Cerebellar nuclear complex (tissue), 1 donor: ENCODE measurements at places on chromosomes 12 and 14.

DNA sequence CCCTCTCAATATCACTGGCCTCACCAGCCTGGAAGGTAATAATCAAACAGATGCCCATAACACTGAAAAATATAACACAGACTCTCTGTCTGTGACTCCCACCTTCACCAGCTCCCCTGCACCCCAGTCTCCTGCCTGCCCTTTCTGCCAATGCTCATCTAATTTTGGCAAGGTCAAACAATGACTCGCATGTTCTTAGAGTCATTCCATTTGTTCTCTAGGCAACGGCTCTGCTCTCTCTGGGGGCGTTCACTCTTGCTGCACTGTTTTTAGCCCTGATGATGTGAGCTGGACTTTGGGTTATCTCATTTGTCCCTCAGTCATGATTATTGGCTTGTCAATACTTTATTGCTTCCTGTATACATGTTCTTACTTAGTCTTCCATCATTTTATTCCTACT lies 691.8 kb downstream of the FLRT2 start:
- DNase-seq, result no peak

DNA sequence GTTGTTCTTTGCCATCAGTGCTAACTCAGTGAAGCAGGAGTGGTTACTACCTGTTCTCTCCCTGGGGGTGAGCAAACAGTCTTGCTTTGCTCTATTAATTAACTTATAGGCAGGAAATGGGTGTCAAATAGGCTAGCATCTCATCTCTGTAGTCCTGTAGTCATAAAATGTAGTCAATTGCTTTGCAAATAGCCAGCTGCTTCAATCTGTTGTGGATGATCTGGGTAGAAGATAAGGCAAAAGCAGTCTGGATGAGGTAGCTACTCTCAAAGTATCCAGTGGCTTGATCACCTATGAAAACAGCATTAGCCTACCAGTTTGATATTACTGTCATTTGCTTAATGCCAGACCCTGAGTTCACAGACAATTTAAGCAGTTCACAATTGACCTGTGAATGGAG lies 369.0 kb upstream of the TMTC1 start:
- no peak for DNase-seq

DNA sequence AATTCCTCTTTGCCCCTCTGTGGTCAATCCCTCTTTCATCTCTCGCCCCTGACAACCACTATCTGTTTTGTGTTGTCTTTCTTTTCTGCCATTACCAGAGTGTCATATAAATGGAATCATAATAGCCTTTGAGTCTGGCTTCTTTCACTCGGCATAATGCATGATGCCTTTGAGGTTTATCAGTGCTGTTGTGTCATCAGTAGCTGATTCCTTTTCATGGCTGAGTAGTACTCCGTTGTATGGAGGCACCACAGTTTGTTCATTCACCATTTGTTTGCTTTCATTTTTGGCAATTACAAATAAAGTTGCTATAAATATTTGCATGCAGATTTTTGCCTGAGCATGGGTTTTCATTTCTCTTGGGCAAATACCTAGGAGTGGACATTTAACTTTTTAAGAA lies 47.2 kb downstream of the WSCD2 start:
- DNase-seq, result no peak

- DNase-seq, result no peak
Measured at GRCh38 chr12:23060161-23060560, 435.2 kb downstream of the ETNK1 start.

GRCh38 chr12:53338916-53339315 lies 2.8 kb upstream of the SP7 start:
- DNase-seq, result no peak

- no peak for DNase-seq
Measured at GRCh38 chr12:31589598-31589903, 1.4 kb downstream of the DENND5B start.

DNA sequence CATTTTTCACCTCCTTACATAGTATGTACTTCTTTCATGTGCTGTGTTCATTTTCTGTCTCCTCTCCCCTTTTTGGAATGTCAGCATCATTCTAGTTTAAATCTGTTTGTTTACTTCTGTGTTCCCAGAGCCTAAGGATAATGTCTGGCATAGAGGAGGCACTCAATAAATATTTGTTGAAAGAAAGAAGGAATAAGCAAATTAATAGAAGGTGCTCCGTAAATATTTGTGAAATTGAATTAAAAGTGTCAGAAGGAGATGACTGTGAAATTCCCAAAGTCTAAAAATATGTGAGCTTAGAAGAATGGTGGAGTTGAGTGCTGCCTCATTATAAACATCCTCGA lies 3.3 kb upstream of the CDKN1B start:
- no peak for DNase-seq

DNA sequence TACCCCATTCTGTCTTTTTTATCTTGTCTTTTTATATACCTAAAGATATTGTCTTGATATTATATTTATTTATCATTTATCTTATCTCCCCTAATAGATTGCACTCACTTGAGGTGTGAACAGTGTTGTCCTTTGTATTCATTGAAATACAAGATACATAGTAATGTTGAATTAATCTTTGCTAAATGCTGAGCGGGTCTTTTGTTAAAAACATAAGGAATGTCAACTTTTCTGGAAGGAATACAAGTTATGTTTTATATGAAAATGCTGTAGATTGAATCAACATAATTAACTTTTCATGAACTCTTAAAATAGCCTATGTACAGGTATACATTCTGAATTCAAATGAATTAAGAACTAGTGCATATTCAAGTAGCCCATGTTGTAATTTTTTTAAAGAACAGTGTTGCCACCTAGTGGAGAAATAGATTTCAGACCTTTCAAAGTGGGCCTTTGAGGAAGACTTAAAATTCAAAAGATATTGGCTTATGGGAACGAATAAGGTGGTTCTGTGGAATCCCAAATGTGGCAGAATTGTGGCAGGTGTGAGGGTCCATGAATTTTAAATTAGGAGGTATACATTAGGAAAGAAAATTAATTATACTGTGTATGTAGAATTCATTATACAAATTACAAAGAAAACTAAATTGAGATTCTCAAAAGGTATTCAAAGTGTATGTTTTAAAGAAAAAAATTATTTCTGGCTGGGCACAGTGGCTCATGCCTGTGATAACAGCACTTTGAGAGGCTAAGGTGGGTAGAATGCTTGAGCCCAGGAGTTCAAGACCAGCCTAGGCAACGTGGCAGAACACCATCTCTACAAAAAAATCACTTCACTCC lies 19.1 kb downstream of the BBOF1 start:
- DNase-seq, result no peak

DNA sequence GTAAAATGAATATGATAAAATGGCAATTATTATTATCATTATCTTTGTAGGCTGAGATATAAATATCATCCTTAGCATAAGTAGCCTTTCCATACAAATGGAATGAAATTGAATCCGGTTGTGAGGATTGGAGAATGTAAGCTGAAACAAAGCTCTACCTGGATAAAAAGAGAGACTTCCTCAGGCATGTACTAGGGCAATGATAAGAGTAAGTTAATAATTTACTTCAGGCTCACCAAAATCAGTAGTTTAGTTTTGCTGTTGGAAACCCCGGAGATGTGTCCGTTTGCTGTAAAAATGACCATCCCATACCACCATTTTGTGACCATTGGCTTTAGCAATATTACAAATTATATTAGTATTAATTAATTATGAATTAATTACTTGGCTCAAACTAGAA lies 96.3 kb downstream of the C12orf75 start:
- no peak for DNase-seq

DNA sequence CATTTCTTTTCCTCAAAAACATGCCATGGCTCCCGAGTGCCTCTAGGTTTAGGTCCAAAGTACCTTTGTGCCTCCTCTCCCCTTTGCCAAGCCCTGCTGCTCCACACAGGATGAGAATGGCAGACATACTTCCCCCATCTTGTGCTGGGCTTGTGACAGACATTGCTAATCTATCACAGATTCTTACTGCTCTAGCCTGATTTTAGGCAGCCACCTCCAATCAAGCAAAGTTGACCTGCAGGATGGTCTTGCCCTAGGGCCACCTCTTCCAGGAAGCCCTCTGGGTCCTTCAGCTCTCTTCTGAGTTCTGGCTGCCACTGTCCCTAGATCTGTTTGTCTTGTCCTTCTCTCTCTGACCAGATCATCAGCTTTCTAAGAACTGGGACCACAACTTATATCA lies 20.5 kb downstream of the FOXN4 start:
- DNase-seq, result no peak

GRCh38 chr12:5505116-5505515 lies 73.2 kb downstream of the NTF3 start:
- no peak for DNase-seq

DNA sequence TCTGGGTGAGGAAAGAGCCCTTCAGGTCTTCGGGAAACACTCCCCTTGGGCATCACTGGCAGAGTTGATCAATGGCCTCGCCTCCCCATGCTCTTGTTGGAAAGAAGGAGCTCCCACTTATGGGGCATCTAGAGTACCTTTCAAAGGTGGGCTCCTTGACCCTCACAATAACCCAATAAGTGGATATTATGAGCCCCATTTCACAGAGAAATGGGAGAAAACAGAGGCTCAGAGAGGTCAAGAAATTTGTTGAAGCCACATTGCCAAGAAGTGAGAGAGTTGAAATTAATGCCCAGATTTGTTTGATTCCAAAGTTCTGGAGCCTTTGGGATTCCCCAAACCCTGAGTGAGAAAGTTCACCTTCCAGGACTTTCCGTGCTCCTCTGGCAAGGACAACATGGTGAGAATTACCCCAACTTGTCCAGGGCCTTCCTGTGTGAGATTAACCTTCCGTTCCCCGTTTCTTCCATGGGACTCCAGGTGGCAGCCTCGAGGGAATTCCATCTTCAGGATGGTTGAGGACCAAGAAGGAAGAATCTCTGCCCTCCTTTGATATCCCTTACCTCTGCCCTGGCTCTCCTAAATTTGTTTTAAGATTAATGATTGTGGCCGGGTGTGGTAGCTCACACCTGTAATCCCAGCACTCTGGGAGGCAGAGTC lies 7.5 kb upstream of the CHD4 start:
- no peak for DNase-seq

GRCh38 chr12:69639400-69640016 lies 28.8 kb upstream of the LRRC10 start:
- no peak for DNase-seq

DNA sequence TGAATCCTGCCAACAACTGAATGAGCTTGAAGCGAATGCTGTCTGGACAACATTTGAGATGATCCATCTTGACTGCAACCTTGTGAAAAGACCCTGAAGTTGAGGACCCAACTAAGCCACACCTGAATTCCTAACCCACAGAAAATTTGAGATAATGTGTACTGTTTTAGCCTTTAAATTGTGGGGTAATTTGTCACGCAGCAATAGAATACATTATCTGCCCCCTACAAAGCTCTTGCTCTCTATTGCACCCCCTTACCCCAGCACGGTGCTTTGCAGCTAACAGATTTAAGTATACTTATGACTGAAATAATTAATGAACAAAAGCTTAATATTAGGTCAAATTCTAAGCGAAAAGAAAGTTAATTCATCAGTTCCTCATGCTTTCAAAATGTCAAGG lies 1.6 kb downstream of the POLE2 start:
- DNase-seq, result no peak

- peak; percentile 71 for DNase-seq
Measured at GRCh38 chr14:91244501-91244901, at the start of gene GPR68. Gene GPR68 (minus strand): TSS chr14:91244704. CDS start chr14:91235050, 9,654 bp downstream.

DNA sequence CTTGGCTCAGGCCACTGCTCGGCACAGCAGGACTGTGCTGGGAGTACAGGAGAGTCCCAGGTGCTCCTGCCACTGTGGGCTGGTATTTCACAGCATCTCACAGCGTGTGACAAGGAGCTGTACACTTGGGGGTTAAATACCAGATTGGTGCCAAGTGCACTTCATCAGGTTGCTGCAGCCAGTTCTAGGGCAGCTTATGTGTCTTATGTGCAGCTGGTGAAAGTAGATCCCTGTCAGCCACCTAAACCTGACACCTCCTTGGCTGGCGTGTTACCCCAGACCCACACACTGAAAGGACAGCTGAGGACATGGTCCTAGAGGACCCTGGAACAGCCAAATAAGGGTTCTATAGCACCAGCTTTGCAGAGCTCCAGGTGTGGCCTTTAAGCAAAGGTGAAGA lies 18.9 kb downstream of the PLEKHH1 start:
- DNase-seq, result no peak

DNA sequence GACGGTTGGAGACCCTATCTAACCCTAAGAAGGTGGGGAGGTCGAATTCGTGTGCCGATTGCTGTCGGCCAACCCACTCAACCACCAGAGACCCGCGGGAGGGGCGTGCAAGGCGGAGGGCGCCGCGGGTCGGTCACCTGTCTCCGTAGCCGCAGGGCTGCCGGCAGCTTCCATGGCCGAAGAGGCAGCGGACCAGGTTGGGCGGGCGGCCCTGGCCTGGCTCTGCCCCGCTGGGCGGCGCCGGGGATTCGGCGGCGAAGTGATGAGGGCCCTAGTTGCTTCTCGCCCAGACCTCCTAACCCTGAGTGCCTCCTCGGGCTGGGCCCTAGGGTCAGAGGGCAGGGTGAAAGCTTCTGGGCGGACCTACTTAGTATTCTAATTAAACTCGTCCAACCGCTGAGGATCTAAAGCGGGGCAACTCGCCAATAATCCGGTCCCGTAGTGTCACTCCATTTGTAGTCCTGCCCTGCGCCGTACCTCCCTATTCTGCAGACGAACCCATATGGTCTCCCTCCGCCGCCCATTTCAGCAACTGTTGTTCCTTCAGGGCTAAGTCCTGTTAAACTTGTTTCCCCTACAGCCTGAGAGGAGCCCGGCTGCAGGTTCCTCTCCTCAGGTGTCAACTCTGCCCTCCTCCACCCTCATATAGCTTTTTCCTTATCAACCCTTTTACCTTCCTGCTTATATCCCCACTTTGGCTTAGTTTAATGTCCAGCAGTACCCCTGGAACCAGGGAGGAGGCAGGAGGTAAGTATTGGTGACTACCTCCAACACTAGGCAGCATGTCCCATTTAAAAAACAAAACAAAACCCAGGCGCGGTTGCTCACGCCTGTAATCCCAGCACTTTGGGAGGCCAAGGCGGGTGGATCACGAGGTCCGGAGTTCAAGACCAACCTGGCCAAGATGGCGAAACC lies at the start of gene PYM1:
Gene PYM1, minus strand, starts transcription at position 307 of the 915 bp plus-strand sequence. Its CDS starts 133 bp downstream, at position 174.
- peak; percentile 33 for DNase-seq

GRCh38 chr12:24062642-24063245 lies 113.3 kb upstream of the SOX5 start:
- DNase-seq, result no peak

DNA sequence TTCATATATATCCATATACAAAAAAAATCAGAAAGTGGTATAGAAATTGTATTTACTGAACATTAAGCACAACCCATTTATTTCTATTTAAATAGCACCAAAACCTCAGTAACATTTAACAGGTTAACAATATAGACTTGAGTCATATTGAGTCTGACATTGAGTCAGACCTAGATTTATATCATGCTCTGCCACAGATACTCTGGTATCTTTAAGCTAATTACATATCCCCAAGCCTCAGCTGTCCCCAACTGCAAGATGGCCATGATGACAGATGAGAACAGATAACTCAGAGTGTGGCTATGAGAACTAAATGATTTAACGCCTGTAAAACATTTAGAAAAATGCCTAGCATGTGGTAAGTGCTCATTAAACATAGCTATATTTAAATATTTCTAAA lies 40.3 kb downstream of the IFNG start:
- DNase-seq, result no peak

- DNase-seq, result no peak
Measured at GRCh38 chr12:119011231-119011630, 29.9 kb downstream of the SRRM4 start.
